ENCODE measurements at places on chromosomes 5 and 9. TPM values are rescaled to one million over a fixed set of nuclear protein-coding genes. Genes with fewer than 3 reads are reported as not detected.

The ADAMTS13 gene
- polyA plus RNA-seq: 0.32 TPM

The CTNNAL1 gene
- polyA plus RNA-seq: 1.4 TPM

The MYOT gene
- not detected for polyA plus RNA-seq

The BRIX1 gene
- polyA plus RNA-seq: 53.4 TPM

The EEIG1 gene
- 167 TPM for polyA plus RNA-seq

The LCN6 gene
- polyA plus RNA-seq: not detected

The SAXO1 gene
- not detected for polyA plus RNA-seq

The PGM5 gene
- not detected for polyA plus RNA-seq

The STPG3 gene
- not detected for polyA plus RNA-seq

The COL15A1 gene
- polyA plus RNA-seq: 0.07 TPM

The IFNA2 gene
- not detected for polyA plus RNA-seq

The DCTN3 gene
- 128 TPM for polyA plus RNA-seq

The CENPK gene
- 27.3 TPM for polyA plus RNA-seq

The ANKRD34B gene
- polyA plus RNA-seq: not detected

The SPINK1 gene
- polyA plus RNA-seq: not detected

The ADRA1B gene
- polyA plus RNA-seq: not detected

The PDE8B gene
- 0.07 TPM for polyA plus RNA-seq

Data from CD8-positive, alpha-beta memory T cell (primary cell).